ENCODE measurements at places on chromosomes 16 and 17.

DNA sequence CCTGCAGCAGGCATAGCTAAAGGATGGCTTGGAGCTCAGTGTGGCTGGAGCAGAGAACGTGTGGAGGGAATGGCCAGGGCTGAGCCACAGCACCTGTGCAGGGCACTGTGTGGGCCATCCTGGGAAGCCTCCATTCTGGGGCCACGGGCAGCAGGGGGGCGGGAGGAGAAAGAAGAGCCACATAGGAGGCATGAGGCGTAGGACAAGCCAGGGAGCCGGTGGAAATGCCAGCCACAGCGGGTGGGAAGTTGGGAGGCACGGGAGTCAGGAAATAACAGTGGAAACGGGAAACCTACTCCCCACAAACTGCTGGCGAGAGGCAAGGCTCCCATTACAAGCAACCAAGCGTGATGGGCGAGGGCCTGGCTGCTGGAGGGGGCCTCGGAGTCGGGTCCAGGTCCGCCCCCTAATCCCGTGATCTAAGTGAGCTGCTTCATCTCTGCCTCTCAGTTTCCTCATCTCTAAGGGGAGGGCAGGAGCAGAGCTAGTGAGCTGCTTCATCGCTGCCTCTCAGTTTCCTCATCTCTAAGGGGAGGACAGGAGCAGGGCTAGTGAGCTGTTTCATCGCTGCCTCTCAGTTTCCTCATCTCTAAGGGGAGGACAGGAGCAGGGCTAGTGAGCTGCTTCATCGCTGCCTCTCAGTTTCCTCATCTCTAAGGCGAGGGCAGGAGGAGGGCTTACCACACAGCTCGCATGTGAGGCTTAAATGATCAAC lies 104.9 kb downstream of the ADCY9 start:
- DNase-seq, result no peak

DNA sequence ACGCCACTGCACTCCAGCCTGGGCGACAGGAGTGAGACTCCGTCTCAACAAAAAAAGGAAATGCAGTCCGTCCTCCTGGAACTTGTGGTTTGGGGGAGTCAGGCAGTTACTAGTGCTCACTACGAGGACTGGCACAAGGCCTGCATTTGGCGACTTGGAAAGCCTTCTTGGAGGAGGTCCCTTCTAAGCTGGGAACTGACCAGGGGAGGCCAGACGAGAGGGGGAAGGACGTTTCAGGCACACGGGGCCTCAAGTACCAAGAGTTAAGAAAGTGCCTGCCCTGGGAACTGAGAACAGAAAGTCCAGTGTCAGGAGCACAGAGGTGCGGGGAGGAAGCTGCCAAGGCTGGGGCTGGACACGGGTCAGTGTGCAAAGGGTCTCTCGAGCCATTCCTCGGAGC lies 89.9 kb downstream of the ABR start:
- no peak for DNase-seq

DNA sequence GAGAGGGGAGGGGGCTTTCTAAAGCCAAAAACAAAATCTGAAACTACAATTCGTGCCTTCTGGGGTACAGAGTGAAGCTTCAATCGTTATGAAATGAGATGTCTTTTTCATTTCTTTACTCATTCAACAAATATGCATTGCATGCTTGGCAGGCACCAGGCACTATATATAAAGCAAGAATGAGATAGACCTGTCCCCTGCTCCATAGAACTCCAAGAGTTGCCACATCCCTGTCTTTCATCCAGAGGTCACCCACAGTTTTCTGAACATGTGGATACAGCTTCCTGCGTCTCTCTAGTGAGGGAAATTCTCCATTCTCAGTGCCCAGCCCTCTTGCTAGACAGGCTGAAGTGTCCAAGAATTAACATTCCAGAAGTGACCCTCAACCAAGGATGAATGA lies 343.2 kb upstream of the MAF start:
- no peak for DNase-seq

- no peak for DNase-seq
Measured at GRCh38 chr17:34672176-34672785, 92.9 kb downstream of the TMEM132E start.

DNA sequence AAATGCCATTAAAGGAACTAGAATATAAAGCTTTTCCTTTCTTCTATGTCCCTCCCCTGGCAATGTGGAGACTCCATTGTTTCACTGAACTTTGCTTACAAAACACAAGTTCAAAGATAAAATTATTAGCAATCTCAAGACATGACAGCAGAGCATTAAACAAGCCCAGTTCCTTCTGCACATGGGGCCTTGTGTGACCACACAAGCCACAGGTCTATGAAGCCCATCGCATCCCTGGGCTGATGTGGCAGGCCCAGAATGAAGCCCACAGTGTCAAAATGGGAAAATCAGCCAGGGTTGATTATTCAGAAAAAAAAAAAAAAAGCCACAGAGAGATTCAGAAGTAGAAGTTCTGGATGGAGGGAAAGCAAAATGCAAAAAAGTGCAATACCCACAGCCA lies 12.9 kb upstream of the SLC39A11 start:
- no peak for DNase-seq

DNA sequence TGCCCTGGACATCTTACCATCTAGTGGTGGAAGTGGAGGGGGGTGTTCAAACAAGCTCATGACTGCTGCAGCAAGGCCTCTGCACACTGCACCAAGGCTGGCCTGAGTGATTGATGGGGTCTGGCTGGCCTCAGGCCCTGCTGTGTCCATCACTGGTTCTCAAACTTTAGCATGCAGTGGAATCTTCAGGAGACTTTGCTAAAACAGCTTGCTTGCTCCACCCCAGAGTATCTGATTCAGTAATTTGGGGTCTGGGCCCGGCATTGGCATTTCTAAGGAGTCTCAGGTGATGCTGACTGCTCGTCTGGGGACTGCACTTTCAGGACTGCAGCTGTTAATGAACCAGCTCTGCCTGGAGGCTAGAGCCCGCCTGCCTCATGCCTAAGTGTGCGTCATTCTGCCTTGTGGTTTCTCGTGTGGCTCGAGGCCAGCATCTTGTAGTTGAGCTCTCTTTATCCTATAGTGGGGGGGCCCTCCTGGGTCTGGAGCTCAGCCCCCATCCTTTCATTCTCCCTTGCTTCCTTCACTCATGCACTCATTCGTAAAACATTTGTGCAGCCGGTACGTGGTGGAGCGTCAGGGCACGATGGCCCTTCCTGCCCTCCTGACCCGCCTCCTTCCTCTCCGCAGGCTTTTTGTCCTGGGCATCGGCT lies 4.1 kb downstream of the MGAT5B start:
- DNase-seq, result no peak

GRCh38 chr16:69745959-69746358 lies 8.8 kb downstream of the NOB1 start:
- no peak for DNase-seq

DNA sequence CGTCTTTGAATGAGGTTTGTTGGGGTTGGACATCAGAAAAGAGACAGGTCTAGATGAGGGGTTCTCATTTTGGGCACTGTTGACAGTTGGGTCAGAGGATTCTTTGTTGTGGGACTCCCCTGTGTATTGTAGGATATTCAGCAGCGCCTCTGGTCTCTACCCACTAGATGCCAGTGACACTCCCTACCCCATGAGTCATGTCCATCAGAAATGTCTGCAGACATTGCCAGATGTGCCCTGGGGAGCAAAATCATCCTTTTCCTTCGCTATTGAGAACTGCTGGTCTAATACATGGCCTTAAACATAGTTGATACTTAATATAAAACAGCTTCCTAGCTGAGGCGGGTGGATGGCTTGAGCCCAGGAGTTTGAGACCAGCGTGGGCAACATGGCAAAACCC lies 3.1 kb downstream of the ABAT start:
- DNase-seq, result no peak

All from NCI-H187 treated with DMSO at 0.1 percent for 48 hours (cell line).